Endothelial cell of umbilical vein (primary cell): ENCODE measurements at places on chromosomes 7 and 10. TPM values are rescaled to one million over a fixed set of nuclear protein-coding genes. Genes with fewer than 3 reads are reported as not detected.
A peak's percentile ranks its signal among the peaks of the same experiment; 100 is the strongest.

The EBF3 gene
- total RNA-seq = 2.0 and 2.7 TPM in 2 replicates

The FOXI2 gene
- total RNA-seq = not detected in 2 replicates

The BICC1 gene
- 0.29 and 0.32 TPM in 2 replicates for total RNA-seq

DNA sequence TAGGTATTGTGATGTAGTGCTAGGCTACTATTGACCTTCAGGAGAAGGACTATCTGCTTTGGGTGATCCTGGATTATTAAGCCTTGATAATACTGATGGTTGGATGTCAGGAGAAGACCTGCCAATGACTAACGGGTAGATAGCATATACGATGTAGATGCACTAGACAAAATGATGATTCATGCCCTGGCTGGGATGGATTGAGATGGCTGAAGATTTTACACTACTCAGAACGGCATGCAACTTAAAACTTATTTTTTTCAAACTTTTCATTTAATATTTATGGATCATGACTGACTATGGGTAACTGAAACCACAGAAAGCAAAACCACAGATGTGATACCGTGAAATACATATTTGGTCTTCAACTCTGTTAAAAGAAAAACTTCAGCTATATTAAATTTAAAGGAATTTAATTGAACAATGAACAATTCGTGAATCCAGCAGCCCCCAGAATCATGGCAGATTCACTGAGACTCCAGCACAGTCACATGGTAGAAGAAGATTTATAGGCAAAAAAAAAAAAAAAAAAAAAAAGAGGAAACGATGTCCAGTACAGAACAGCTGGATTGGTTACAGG is 124.6 kb upstream of the CDK13 start:
- no peak for DNase-seq

- no peak for DNase-seq
Measured at GRCh38 chr7:98760201-98760651, 109.6 kb downstream of the TMEM130 start.

- peak; percentile 25 for DNase-seq
Measured at GRCh38 chr10:7121154-7121797, 289.6 kb downstream of the SFMBT2 start.

DNA sequence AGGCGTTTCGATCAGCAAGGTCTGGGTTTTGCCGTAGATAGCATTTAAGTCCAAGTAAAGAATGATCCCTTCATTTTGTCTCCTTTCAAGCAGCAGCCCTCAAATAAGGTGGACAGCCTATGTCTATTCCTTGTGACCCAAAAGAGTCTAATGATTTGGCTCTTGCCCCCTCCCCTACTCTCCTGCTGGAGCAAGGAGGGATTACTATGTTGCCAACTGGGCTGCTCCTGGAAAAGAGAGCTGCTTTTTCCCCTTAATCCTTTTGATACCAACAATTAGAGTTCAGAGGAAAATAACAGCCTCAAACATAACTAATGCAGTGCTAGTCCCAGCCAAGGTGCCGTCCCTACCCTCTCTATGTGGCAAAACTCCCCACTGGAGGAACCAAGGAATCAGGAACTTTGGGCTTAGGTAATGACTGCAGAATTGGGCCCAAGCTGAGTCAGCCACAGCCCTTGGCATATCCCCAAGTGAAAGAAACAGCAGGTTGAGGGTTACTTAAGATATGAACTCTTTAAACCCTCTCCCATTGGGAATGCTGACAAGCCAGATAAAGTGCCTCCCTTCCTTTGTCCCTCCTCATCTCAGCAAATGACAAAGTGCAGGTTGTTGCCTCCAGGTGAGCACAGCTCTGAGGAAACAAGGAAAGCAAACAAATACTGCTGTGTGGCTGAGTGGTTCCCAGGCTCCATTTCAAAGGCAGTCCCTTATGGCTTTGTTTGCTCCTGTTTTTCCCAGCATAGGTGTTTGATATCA is 643.7 kb downstream of the INHBA start:
- no peak for DNase-seq

- DNase-seq = no peak
Measured at GRCh38 chr10:124644771-124645415, 99.3 kb downstream of the FAM53B start.

The COBL gene
- total RNA-seq = 0.07 and 0.11 TPM in 2 replicates

The GPNMB gene
- 0.33 and 0.35 TPM in 2 replicates for total RNA-seq
